ENCODE measurements at places on chromosomes 3 and 15.

DNA sequence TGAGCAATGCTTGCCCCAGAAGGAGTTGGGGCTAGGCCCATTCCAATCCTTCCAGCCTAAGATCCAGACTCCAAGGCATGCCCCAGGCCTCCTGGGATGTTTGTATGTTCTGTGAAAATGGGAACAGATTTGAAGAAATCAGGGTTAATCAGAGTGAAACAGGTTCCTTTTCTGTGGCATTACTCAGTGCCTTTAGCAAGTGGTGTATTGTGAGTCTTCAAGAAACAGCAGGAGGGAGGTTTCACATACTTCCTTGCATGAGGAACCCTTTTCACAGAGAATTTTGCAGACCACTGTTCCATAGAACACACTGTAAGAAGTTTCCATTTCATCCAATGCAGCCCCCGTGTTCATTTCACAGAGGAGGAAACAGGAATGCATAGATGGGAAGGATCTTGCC is 8.4 kb upstream of the CDC25A start:
- DNase-seq: no peak

DNA sequence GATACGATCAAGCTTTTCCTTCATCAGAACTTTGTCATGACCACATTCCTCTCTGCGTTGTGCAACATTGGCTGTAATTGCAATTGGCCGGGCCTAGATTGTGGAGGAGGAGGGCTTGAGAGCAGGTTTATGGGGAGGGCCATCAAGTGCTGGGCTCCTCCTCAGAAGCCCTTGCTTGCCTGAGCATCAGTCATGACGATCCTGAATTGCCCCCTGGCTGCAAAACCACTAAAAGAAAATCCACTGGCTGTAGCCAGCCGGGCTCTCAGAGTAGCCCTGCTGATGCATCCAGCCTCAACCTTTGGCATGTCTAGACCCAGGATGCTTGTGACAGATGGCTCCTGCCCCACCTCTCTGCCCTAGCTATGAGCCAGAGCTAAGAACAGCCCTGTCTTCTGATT is 13.4 kb upstream of the TRH start:
- no peak for DNase-seq

DNA sequence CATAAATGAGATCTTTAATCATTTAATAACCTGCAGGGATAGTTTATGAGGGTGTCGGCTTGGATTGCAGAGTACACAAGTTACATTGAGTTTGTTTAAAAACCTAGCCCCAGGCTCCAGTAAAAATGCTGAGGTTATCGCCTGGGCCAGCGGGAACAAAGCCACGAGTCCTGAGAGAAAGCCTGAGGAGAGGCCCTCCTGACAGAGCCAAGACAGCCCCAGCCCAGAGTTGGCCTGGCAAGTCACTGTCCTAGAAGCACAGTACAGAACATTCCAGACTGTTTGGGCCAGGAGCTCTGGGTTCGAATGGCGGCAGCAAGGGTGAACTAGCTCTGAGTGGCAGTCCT is 32.4 kb downstream of the SEC61A1 start:
- DNase-seq: no peak

DNA sequence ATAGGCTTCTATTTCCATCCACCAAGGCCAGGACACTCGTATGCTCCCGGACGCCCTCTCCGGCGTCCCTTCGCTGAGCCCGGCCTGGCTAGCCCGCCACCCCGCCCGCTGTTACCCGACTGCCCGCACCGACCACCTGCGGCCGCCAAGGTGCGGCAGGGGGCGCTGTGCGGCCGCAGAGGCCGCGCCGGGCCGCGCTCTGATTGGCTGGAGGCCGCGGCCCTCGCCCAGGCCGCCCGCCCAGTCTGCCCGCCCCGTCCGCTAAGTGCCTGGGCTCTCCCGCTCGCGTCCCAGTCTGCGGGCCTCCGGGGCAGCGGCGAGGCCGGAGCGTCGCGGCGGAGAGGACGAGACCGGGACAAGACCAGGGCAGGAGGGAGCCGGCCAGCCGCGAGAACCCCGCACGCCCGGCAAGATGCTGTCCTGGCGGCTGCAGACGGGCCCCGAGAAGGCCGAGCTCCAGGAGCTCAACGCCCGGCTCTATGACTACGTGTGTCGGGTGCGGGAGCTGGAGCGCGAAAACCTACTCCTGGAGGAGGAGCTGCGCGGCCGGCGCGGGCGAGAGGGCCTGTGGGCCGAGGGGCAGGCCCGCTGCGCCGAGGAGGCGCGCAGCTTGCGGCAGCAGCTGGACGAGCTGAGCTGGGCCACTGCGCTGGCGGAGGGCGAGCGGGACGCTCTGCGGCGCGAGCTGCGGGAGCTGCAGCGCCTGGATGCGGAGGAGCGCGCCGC is at the start of gene SYNM:
SYNM (plus strand) TSS at position 293 of the 726 bp plus-strand sequence; CDS start at position 413, 120 bp downstream.
- DNase-seq: peak; percentile 75

Measured in NCI-H1092 (cell line).